AG09309 (cell line): ENCODE measurements at places on chromosomes 16 and 17.

- DNase-seq = no peak
Measured at GRCh38 chr17:75779987-75780889, 4.4 kb upstream of the UNK start.

DNA sequence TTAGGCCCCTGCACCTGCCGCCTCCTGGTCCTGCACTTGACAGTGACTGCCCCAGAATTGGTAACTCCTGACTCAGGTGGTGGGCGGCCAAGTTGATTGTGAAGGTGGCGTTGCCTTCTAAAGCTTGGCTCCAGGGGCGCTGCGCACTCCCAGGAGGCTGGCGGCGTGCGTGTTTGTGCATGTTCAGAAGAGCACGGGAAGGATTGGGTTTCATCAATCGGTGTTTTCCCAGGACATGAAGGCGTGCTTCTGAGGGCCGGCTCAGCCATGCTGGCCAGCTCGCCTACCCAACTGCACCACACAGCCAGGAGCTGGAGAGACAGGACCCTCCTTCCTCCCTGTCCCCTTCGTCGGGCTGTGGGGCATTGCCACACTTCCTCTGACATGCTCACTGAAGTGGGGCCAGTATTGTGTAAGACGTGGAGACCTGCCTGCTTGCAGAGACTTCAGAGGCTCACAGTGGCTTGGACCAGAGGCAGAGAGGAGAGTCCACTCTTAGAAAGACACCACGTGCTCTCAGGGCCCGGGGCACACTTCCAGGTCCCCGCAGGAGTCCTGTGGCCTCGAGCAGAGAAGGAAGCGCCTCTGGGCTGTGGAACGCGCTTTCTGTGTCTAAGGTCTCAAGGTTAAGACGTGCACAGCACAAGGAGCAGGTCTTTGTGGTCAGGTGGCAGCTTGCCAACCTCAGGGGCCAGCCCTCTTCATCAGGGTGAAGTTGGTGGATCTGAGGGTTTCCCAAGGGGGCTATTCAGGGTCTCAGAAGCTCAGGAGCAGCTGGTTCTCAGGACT is 2.8 kb downstream of the RAB40C start:
- no peak for DNase-seq

- no peak for DNase-seq
Measured at GRCh38 chr16:47236716-47237115, 93.0 kb upstream of the NETO2 start.

- no peak for DNase-seq
Measured at GRCh38 chr16:49727611-49728010, 128.3 kb downstream of the ZNF423 start.

DNA sequence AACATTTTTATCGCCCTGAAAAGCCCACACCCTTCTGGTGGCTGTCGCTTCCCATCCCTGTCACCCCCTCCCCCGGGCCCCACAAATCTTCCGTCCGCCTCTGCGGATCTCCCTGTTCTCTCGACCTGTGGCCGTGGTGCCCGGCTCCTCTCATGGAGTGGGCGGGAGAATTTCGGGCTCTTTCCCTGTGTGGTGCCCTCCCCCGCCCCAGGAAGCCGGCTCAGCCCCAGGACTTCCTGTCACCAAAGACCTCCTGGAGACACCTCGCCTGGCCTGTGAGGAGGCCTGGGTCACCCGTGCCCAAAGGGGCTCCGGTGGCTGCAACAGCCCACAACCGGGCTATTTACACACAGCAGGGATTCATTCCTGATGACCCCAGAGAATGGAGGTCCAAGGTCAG is 26.1 kb upstream of the UBE2I start:
- no peak for DNase-seq

- DNase-seq = no peak
Measured at GRCh38 chr17:69907132-69907847, 167.7 kb upstream of the KCNJ16 start.

DNA sequence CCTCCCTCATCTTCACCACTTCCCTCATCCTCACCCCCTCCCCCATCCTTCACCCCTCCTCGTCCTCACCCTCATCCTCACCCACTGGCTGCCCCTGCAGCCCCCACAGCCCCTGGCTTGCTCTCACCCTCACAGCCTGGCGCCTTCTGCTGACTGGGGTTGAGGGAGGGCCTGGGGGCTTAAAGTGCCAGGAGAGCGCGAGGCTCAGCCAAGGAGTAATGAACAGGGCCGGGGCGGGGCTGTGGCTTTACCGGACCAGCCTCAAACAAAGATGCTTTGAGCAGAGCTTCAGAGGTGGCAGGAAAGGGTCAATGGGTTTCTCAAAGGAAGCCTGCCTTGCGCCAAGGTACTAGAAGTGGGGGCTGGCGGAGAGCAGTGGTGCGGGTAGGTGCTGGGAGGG is at the start of gene PRSS33:
TSS of gene PRSS33 (minus strand) at position 155 of the 400 bp plus-strand sequence. CDS start 1,013 bp downstream, outside the sequence.
- DNase-seq = no peak

DNA sequence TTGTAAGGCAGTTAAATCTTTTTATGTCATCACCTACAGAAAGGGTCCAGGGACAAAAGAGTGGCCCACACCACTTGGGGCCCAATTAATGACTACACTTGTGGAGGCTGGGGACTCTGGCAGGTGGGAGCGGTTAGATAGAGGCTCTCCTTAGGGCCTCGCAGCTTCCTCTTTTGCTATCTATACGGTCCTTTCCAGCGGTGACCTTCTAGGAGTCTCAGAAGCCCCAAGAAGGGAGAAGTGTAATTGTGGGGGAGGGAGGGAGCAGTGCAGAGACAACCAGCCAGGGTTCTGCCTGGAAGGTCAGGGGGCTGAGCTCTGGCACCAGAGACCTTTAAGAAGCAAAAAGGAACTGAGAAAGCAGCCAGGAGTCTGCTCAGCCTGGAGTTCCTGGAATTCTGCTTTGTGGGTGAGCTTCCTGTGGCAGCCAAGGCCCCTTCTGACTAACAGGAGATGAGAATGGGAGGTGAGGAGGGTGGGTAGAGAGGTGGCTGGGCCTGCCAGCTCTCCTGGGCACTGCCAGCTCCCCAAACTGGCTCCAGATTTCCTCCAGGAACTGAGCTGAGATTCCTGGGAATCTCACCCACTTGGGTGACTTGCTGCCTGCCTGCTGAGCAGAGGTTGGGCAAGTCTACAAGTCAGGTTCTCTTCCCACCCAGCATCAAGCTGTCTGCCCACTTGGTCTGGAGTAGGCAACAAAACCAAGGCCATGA is 16.3 kb upstream of the MAP3K14 start:
- DNase-seq = no peak

GRCh38 chr16:4994719-4995434 is 36.7 kb downstream of the SEC14L5 start:
- DNase-seq = no peak

- no peak for DNase-seq
Measured at GRCh38 chr17:34166352-34166751, 88.7 kb upstream of the CCL2 start.

DNA sequence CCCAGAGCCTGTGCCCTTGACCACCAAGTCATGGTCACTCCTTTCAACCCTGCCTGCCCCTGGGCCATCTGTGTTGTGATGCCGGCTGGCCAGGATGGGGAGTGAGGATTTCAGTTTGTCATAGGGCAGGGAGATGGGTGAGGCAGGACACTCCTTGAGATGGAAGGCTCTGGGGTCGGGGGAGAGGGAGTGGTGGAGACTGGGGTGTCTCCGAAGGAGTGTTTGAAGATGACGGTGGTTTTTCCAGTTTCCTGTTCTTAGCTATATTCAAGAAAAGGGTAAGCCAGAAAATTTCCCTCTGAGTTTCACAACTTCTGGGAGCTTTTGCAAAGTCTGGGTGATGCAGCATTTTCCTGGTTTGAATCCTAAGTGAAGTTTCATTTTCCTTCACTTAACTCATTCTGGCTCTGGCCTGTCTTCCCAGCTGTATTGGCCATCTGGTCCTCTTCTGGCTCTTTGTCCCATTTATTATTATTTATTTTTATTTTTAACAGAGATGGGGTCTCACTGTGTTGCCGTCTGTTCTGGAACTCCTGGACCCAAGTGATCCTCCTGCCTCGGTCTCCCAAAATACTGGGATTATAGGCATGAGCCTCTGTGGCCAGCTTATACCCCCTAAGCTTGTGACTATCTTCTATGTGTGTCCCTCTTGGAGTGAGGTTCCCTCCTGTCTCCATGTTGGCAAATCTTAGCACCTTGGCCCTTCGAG is 27.7 kb downstream of the ABCC1 start:
- peak; percentile 84 for DNase-seq

DNA sequence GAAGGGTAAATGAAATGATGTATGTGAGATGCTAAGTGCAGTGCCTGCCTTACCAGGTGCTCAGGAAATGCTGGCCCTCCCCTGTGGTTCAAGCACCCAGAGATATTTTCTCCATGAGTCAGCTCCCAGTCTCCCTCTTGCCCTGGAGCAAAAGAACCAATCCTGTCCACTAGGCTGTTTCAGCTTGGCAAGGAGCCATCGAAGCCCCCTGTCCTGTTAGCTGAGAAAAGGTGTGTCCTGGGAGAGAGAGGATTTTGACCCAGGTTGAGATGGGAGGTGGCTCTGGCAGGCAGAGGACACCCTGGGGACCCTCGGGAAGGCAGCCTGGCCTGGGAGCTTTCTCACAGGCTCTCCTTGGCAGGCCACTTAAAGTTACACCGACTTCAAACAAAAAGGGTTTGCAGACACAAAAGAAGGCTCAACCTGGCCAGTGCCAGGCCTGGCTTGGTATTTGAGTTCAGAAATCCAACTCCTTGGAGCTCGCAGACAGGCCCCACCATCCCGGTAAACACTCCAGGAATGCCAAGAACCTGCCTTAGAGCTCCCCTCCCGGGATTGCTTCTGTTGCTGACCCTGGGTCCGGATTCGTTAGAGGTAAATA is 29.6 kb downstream of the NTN1 start:
- DNase-seq = no peak

DNA sequence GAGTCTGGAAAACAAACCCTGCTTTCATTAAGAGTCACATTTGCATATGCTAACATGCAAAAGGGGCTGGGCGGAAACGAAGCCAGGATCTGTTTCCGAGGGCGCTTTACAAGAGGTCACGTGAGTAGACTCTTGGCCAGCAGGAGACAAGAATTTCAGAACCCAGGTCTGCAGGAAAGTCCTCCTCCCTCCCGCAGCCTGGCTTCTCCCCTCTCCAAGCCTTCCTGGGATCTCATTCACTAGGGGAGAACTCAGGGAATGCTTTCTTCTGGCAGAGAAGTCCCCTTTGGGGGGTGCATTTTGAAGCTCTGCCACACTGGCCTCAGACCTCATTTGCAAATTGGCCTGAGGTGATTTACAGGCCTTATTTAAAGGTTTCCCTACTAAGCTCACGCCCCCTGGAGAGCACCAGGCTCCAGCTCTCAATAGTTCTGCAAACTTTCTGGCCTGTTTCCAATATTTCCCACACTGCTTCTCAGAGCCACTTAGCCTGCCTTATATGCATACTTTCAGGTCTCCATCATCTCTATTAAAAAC is 57.2 kb upstream of the CACNG5 start:
- DNase-seq = no peak

GRCh38 chr17:78411241-78411857 is 32.9 kb downstream of the PGS1 start:
- DNase-seq = no peak

- no peak for DNase-seq
Measured at GRCh38 chr17:1461198-1461944, 5.3 kb upstream of the CRK start.

- no peak for DNase-seq
Measured at GRCh38 chr16:85901110-85901509, 2.1 kb downstream of the IRF8 start.

DNA sequence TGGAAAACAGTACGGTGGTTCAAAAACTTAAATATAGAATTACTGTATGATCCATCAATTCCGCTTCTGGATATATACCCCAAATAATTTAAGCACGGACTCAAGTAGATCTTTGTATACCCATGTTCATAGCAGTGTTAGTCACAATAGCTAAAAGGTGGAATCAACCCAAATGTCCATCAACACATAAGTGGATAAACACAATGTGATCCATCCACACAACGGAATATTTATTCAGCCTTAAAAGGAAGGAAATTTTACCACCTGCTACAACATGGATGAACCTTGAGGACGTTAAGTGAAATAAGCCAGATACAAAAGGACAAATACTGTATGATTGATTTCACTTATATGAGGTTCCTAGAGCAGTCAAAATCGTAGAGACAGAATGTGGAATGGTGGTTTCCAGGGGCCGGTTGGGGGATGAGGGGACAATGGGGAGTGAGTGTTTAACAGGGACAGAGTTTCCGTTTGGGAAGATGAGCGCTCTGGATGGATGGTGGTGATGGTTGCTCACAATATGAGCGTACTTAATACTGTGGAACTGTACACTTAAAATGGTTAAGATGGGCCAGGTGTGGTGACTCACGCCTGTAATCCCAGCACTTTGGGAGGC is 5.4 kb upstream of the RNF222 start:
- no peak for DNase-seq

GRCh38 chr17:36932694-36933511 is 4.4 kb upstream of the LHX1 start:
- DNase-seq = no peak

GRCh38 chr16:53852678-53853077 is 148.7 kb downstream of the FTO start:
- DNase-seq = no peak

GRCh38 chr17:81572563-81573168 is 20.5 kb upstream of the FAAP100 start:
- no peak for DNase-seq

- no peak for DNase-seq
Measured at GRCh38 chr17:27612160-27612770, 18.7 kb upstream of the LGALS9 start.

GRCh38 chr17:28180449-28180848 is 138.0 kb downstream of the NLK start:
- peak; percentile 42 for DNase-seq

DNA sequence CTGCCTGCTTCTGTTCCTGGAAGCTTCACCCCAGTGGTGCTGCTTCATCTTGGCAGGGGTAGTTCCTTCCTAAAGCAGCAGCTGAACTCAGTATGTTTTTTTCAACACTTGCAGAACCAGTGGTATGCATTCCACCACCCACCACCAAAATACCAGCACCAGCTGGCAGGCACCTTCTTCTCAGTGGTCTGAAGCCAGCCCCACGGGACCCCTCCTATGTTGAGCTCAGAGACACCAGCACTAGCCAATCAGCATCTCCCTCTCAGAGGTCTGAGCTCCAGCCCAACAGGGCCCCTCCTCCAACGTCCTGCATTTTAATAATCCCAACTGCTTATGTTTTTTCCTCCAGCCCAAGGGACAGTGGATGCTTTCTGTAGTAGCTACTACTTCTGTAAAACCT is 299.6 kb upstream of the CCL2 start:
- no peak for DNase-seq

GRCh38 chr17:5895276-5895675 is 174.9 kb upstream of the WSCD1 start:
- no peak for DNase-seq

- no peak for DNase-seq
Measured at GRCh38 chr16:85303354-85303883, 191.1 kb upstream of the CIBAR2 start.
